ENCODE measurements at places on chromosomes 1 and 21.

DNA sequence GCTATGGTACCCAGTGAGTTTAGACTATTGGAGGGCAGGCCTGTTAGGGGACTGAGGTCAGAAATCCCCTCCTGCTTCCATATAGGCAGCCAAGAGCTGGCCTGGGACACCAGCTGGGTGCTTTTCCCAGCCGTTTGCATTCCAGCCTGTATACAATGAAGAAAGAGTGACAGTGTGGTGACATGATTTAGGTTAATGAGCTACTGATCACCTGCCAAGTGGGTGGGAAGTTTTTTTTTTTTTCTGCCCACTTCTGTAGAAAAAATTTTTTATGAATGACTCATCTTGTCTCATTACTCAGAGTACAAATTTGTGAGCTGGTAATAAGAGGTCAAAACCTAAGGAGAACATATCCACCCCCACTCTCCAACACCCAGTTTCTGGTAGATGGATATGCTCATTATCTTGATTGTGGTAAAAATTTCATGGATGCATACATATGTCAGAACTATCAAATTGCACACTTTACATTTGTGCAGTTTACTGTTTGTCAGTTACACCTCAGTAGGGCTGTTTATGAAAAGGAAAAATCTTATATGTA is 16.4 kb upstream of the CGN start:
- no peak overlapping the region for H3K27ac ChIP-seq
- no peaks in the 10 kb centered on the region for H3K4me1 ChIP-seq
- H3K4me3 ChIP-seq = no peak overlapping the region
- H3K27me3 ChIP-seq = peaks cover 11% of the 10 kb centered on the region

GRCh38 chr1:245051349-245052221 is 103.2 kb upstream of the KIF26B start:
- DNase-seq = no peak
- H3K27me3 ChIP-seq = peaks cover 6% of the 10 kb centered on the region
- H3K4me3 ChIP-seq = peak overlapping the region; percentile 9
- H3K4me1 ChIP-seq = peaks cover 24% of the 10 kb centered on the region

- peaks cover 14% of the 10 kb centered on the region for H3K4me1 ChIP-seq
- H3K27me3 ChIP-seq = no peaks in the 10 kb centered on the region
- no peak overlapping the region for H3K27ac ChIP-seq
Measured at GRCh38 chr1:179327679-179328078, 34.1 kb downstream of the SOAT1 start.

DNA sequence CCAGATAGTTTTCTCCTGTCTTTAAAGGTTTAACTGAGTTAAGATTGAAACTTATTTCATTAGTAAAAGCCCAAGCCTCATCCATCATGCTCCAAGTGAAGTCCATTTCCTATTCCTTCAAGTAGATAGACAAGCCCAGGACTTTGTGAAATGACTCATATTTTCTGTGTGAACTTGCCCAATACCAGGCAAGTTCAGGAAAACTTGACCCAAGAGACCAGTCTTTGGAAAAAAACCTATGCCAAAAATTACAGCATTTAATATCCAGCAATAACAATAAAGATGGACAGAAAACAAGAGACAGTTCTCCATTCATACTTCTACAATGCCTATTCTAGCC is 405 bp upstream of the RAB29 start:
- H3K36me3 ChIP-seq = no peaks in the 10 kb centered on the region
- H3K4me1 ChIP-seq = peaks cover 68% of the 10 kb centered on the region
- peak overlapping the region; percentile 97 for H3K27ac ChIP-seq
- H3K4me3 ChIP-seq = peak overlapping the region; percentile 96
- no peak for DNase-seq
- no peaks in the 10 kb centered on the region for H3K27me3 ChIP-seq

GRCh38 chr1:236893626-236894545 is 98.8 kb downstream of the MTR start:
- no peaks in the 10 kb centered on the region for H3K4me1 ChIP-seq
- peak overlapping the region; percentile 24 for H3K27ac ChIP-seq
- no peak for DNase-seq
- H3K4me3 ChIP-seq = no peak overlapping the region
- no peaks in the 10 kb centered on the region for H3K27me3 ChIP-seq

DNA sequence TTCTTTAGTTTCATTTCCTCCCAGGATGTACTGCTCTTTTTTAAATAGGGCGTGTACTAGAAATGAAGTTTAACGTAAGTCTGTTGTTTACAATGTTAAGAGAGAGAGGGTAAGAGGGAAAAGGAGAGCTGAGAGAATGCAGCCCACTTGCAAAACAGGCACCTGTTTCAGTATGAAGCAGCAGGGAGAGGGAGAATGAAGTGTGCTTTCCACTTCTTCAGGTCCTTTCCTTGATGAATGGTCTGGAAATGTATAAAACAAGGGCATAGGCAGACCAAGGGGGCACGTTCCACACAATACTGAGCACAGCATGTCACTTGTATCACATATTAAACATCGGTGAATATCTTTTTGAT is 2.0 kb downstream of the KCNA3 start:
- DNase-seq = peak; percentile 66
- H3K4me3 ChIP-seq = peak overlapping the region; percentile 85
- no peaks in the 10 kb centered on the region for H3K27me3 ChIP-seq
- peaks cover 4% of the 10 kb centered on the region for H3K36me3 ChIP-seq
- peak overlapping the region; percentile 97 for H3K27ac ChIP-seq
- peaks cover 44% of the 10 kb centered on the region for H3K4me1 ChIP-seq

Data from naive B cell (primary cell).